ENCODE measurements at places on chromosomes 6 and 20. TPM values are rescaled to one million over a fixed set of nuclear protein-coding genes. Genes with fewer than 3 reads are reported as not detected.
A peak's percentile ranks its signal among the peaks of the same experiment; 100 is the strongest.

- no peaks in the 10 kb centered on the region for H3K36me3 ChIP-seq
- no peak overlapping the region for H3K27ac ChIP-seq
- H3K27me3 ChIP-seq, result no peaks in the 10 kb centered on the region
- no peak for DNase-seq
- no peak overlapping the region for H3K4me3 ChIP-seq
Observed at GRCh38 chr6:82555801-82556200, 192.2 kb downstream of the TPBG start.

DNA sequence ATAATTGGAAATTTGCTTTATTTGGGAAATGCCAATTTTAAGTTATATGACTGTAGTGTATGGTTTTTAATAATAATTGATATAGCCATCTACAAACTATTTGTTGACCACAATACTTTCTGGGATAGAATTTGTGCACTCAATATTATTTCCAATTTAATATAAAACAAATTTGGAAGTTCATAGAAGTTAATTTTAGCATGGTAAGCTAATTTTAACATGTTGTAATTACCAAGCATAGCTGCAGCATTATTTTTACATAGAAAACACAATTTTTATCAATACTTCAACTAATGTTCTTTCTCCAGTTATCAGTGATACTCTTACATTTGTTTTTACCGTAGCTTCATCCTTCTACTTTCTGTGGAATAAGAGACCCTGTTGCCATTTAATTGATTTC lies 100.8 kb downstream of the L3MBTL3 start:
- no peak overlapping the region for H3K27ac ChIP-seq
- H3K4me3 ChIP-seq, result no peak overlapping the region
- no peaks in the 10 kb centered on the region for H3K36me3 ChIP-seq
- no peaks in the 10 kb centered on the region for H3K4me1 ChIP-seq

- DNase-seq, result no peak
- H3K27ac ChIP-seq, result no peak overlapping the region
- no peaks in the 10 kb centered on the region for H3K27me3 ChIP-seq
- peaks cover 25% of the 10 kb centered on the region for H3K4me1 ChIP-seq
- no peaks in the 10 kb centered on the region for H3K36me3 ChIP-seq
Observed at GRCh38 chr6:75755704-75756103, 6.7 kb downstream of the MYO6 start.

- no peak overlapping the region for H3K27ac ChIP-seq
- H3K4me3 ChIP-seq, result no peak overlapping the region
- H3K4me1 ChIP-seq, result no peaks in the 10 kb centered on the region
- H3K36me3 ChIP-seq, result peaks cover 28% of the 10 kb centered on the region
- H3K27me3 ChIP-seq, result no peaks in the 10 kb centered on the region
- peak; percentile 2 for DNase-seq
Observed at GRCh38 chr6:42661540-42662153, 60.8 kb downstream of the PRPH2 start.

- no peak overlapping the region for H3K4me3 ChIP-seq
- no peaks in the 10 kb centered on the region for H3K36me3 ChIP-seq
- H3K27me3 ChIP-seq, result no peaks in the 10 kb centered on the region
- H3K27ac ChIP-seq, result no peak overlapping the region
- DNase-seq, result no peak
- H3K4me1 ChIP-seq, result no peaks in the 10 kb centered on the region
Observed at GRCh38 chr6:123967905-123968304, 164.2 kb downstream of the NKAIN2 start.

GRCh38 chr20:36775196-36775595 lies 1.6 kb upstream of the DSN1 start:
- peaks cover 8% of the 10 kb centered on the region for H3K4me1 ChIP-seq
- no peak for DNase-seq
- H3K36me3 ChIP-seq, result no peaks in the 10 kb centered on the region
- H3K4me3 ChIP-seq, result no peak overlapping the region
- H3K27ac ChIP-seq, result no peak overlapping the region
- no peaks in the 10 kb centered on the region for H3K27me3 ChIP-seq

- no peak for DNase-seq
- no peak overlapping the region for H3K27ac ChIP-seq
- H3K4me1 ChIP-seq, result peaks cover 47% of the 10 kb centered on the region
- no peaks in the 10 kb centered on the region for H3K27me3 ChIP-seq
Observed at GRCh38 chr20:31679357-31680285, 41.9 kb downstream of the COX4I2 start.

DNA sequence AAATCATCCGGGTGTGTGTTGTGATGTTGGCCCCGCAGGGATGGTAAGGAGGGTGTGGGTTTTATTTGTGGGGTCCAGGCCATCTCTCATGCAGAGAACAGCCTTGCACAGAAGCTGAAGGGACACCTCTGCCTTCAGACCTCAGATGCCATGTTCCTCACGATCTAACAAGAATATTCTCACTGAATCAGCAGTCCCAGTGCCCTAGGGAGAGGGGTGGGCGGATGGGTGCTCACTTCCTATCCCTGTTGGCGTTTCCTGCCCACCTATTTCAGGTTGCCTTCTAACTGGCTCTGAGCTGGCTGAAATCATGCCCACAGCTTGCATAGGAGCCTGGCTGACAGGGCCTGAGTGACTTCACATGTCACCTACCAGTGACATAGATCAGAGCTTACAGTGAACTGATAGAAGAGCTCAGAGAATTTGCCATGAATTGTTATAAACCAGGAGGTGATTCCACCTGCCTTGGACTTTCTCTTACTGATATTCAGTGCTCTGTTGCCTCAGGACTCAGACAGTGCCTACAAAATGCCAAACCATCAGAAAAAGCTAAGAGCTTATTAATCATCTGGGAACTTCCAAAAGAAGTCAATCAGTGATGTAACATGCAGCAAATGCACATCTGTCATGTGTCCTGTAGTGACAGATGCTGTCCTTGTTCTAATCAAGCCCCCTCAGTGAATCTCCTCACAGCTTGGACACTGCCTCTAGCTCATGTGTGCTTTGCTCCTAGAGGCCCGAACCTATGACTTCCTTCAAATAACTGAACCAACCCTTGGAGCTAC lies 285.8 kb upstream of the PRND start:
- H3K27ac ChIP-seq, result no peak overlapping the region
- no peak overlapping the region for H3K4me3 ChIP-seq
- H3K4me1 ChIP-seq, result no peaks in the 10 kb centered on the region
- no peak for DNase-seq
- H3K36me3 ChIP-seq, result no peaks in the 10 kb centered on the region

- H3K27me3 ChIP-seq, result no peaks in the 10 kb centered on the region
- no peaks in the 10 kb centered on the region for H3K36me3 ChIP-seq
- H3K4me1 ChIP-seq, result no peaks in the 10 kb centered on the region
Observed at GRCh38 chr6:68958327-68958726, 323.2 kb downstream of the ADGRB3 start.

GRCh38 chr20:25050501-25051350 lies 7.2 kb downstream of the ACSS1 start:
- no peaks in the 10 kb centered on the region for H3K4me1 ChIP-seq
- peaks cover 26% of the 10 kb centered on the region for H3K27me3 ChIP-seq
- no peak for DNase-seq

DNA sequence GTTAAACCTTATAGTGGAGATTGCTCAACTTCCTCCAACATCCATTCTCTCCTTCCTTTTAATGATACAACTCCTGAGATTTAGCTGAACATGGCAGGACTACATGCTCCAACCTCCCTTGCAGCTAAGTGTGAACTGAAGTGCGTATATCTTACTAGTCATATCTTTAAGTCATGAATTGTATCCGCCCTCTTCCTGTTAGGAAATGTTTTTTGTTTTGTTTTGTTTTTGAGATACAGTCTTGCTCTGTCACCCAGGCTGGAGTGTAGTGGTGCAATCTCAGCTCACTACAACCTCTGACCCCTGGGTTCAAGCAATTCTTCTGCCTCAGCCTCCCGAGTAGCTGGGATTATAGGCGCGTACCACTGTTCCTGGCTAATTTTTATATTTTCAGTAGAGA lies 8.8 kb upstream of the OSTM1 start:
- no peaks in the 10 kb centered on the region for H3K36me3 ChIP-seq
- H3K4me1 ChIP-seq, result peaks cover 2% of the 10 kb centered on the region
- H3K27me3 ChIP-seq, result no peaks in the 10 kb centered on the region
- H3K27ac ChIP-seq, result no peak overlapping the region
- DNase-seq, result no peak
- no peak overlapping the region for H3K4me3 ChIP-seq

- H3K36me3 ChIP-seq, result no peaks in the 10 kb centered on the region
- no peak for DNase-seq
- peaks cover 8% of the 10 kb centered on the region for H3K4me1 ChIP-seq
Observed at GRCh38 chr6:152386131-152386530, 251.0 kb downstream of the SYNE1 start.

The EPB41L1 gene
- 1.8 TPM for polyA plus RNA-seq

The ADGB gene
- not detected for polyA plus RNA-seq

The NQO2 gene
- polyA plus RNA-seq, result 22.9 TPM

The JPH2 gene
- polyA plus RNA-seq, result 2.5 TPM

The RHAG gene
- polyA plus RNA-seq, result not detected

The TAP1 gene
- 56.1 TPM for polyA plus RNA-seq

The FOXA2 gene
- polyA plus RNA-seq, result 0.36 TPM

The PIGU gene
- polyA plus RNA-seq, result 39.0 TPM

Data from keratinocyte (primary cell).